Stimulated activated CD4-positive, alpha-beta T cell treated with anti-CD3 and anti-CD28 coated beads, TNF-alpha, amount 100 ng/mL, for 48 hours (primary cell): ENCODE measurements at places on chromosomes 12 and 14.

DNA sequence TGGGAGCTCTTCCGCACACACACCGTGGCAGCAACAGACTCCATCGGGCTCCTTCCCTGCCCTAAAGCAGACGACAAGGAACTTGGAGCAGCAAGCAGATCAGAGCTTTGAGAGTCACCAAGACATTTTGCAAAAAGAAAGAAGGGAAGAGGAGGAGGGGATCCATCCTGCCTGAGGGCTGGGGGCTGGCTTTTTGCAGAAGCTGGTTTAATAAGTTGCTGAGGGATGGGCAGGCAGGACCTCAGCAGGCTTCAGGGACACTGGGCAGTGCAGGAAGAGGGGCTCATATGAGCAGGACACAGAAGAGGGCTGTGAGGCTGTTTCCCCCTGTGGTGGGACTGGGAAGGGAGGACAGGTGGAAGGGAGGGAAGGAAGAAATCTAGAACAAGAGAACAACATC, 133.4 kb upstream of the GSC start:
- no peak for DNase-seq

DNA sequence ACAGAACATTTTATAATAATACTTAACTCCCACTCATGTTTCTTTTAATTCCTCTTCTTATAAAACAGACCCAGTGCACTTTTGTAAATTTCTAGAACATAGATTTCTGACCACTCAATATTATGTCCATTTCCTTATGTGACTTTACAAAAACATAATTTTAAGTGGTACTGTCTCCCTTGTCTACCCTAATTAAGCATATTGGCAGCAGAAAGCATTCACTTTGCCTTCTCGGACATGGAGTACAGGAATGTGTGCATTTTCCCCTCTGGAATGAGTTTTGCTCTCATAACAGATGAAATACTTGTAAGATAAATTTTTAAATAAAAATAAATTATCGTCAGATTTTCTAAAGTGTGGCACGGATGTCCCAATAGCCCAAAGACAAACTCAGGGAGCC, 129.5 kb upstream of the MDM1 start:
- no peak for DNase-seq

- DNase-seq = no peak
These were observed 52.8 kb downstream of the TESC start for GRCh38 chr12:117046425-117046824.

GRCh38 chr12:27337376-27337775, 4.7 kb downstream of the BMAL2 start:
- DNase-seq = no peak

GRCh38 chr14:30798961-30799360, 75.4 kb upstream of the COCH start:
- no peak for DNase-seq

GRCh38 chr12:15662983-15663659, 126.1 kb downstream of the EPS8 start:
- DNase-seq = no peak

DNA sequence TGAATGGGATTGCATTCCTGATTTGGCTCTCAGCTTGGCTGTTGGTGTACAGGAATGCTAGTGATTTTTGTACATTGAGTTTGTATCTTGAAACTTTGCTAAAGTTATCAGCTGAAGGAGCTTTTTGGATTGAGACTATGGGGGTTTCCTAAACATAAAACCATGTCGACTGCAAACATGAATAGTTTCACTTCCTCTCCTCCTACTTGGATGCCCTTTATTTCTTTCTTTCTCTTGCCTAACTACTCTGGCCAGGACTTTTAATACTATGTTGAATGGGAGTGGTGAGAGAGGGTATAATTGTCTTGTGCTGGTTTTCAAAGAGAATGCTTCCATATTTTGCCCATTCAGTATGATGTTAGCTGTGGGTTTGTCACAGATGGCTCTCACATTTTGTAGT, 141.5 kb downstream of the CEP83 start:
- no peak for DNase-seq

GRCh38 chr14:103496776-103497175, 25.9 kb downstream of the CKB start:
- no peak for DNase-seq

DNA sequence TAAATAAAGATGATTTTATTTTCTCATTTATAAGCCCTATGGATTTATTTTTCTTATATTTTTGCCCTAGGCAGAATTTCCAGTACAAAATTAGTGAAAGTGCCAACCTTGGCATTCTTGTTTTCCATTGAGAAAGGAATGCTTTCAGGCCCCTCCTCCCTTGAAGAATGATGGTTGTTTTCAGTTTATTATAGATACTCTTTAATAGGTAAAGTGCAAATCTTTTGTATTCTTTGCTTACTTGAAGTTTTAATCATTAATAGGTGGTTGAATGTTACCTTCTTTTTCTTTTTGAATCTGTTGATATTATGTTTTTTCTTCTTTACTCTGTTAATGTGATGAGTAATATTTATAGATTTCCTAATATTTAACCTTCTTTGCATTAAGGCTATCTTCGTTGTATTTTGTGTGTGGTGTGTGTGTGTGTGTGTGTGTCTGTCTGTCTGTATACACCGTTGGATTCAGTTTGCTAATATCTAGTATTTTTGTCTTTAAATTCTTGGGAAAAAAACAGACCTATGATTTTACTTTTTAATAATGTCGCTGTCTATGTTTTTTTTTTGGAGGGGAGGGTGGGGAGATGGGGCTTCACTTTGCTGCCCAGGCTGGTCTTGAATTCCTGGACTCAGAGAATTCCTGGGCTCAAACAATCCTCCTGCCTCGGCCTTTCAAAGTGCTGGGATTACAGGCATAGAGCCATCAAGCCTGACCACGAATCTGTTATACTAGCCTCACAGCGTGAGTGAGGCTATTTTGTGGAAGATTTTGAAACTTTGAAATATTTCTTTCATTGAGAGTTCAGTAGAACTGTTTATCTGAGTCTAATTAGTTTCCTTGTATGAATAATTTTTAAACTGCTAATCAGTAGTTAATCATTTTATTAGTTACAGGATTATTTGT, 13.5 kb downstream of the SRGAP1 start:
- no peak for DNase-seq
